CD4-positive, CD25-positive, alpha-beta regulatory T cell (primary cell): ENCODE measurements at places on chromosomes 2 and 18. TPM values are rescaled to one million over a fixed set of nuclear protein-coding genes. Genes with fewer than 3 reads are reported as not detected.

Gene TUBA3E
- polyA plus RNA-seq = not detected

Gene DNAJC10
- 38.2 TPM for polyA plus RNA-seq

Gene GAD1
- polyA plus RNA-seq = not detected

Gene LOXL3
- not detected for polyA plus RNA-seq

Gene TUBB8B
- polyA plus RNA-seq = not detected

Gene NOSTRIN
- polyA plus RNA-seq = not detected

Gene ST6GAL2
- polyA plus RNA-seq = not detected

Gene GREB1
- polyA plus RNA-seq = 0.11 TPM

Gene PLGLB1
- 0.30 TPM for polyA plus RNA-seq

Gene CRYGC
- not detected for polyA plus RNA-seq

Gene SLC9A4
- polyA plus RNA-seq = not detected

Gene IL1RL2
- polyA plus RNA-seq = not detected

Gene ORMDL1
- 86.5 TPM for polyA plus RNA-seq

Gene LYPD6B
- polyA plus RNA-seq = not detected

Gene SKOR2
- polyA plus RNA-seq = not detected

Gene MTLN
- polyA plus RNA-seq = 112 TPM

Gene UGT1A4
- not detected for polyA plus RNA-seq

Gene TPRKB
- polyA plus RNA-seq = 82.1 TPM

Gene LRRC30
- polyA plus RNA-seq = not detected

Gene ARMC9
- 0.11 TPM for polyA plus RNA-seq

Gene ARHGAP15
- 285 TPM for polyA plus RNA-seq

Gene NRBP1
- 122 TPM for polyA plus RNA-seq

Gene SOCS6
- 0.23 TPM for polyA plus RNA-seq

Gene UGT1A6
- polyA plus RNA-seq = not detected

Gene NEMP2
- polyA plus RNA-seq = 14.9 TPM

Gene RFX8
- polyA plus RNA-seq = 0.16 TPM

Gene HTRA2
- 31.9 TPM for polyA plus RNA-seq

Gene ALLC
- not detected for polyA plus RNA-seq
